ENCODE measurements at places on chromosomes 4 and X.

DNA sequence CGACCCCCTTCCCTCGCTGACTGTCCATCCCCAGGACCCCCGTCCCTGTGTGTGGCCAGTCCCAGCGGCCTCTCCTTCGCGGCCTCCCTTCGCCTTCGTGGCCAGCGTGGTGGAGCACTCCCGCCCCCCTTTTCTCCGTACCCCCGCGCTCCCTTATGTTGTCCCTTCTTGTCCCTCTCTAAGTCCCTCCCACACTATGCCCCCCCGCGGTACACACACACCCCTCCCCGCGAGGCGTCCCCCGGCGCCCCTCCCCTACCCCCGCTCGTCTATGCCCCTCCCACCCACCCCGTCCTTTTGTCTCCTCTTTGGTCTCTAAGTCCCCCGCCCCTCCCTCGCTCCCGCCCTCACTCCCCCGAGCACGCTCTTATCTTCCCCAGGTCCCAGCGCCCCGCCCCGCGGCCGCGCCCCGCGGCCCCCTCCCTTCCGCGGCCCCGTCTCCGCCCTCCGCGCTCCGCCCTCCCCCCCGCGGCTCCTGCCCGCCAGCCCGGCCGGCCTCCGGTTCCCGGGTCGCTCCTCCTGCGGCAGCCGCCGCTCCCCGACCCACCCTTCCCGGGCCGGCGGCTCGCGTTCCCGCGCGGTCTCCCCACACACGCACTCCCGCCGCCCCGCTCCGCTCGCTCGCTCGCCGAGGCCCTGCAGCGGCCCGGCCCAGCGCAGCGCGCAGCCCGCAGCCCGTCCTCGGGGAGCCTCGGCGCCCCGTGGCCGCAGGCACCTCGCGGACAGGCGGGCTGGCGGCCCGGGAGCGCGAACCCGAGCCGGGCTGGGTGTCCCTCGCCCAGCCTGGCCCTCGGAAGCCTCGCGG lies 26.3 kb downstream of the UTP14A start:
- peak; percentile 74 for DNase-seq

- no peak for DNase-seq
These were observed 47.6 kb downstream of the METTL14 start for GRCh38 chr4:118732591-118733330.

- no peak for DNase-seq
These were observed 35.3 kb upstream of the CHRNA9 start for GRCh38 chr4:40299811-40300292.

GRCh38 chrX:118228041-118228440 lies 111.4 kb upstream of the KLHL13 start:
- no peak for DNase-seq

DNA sequence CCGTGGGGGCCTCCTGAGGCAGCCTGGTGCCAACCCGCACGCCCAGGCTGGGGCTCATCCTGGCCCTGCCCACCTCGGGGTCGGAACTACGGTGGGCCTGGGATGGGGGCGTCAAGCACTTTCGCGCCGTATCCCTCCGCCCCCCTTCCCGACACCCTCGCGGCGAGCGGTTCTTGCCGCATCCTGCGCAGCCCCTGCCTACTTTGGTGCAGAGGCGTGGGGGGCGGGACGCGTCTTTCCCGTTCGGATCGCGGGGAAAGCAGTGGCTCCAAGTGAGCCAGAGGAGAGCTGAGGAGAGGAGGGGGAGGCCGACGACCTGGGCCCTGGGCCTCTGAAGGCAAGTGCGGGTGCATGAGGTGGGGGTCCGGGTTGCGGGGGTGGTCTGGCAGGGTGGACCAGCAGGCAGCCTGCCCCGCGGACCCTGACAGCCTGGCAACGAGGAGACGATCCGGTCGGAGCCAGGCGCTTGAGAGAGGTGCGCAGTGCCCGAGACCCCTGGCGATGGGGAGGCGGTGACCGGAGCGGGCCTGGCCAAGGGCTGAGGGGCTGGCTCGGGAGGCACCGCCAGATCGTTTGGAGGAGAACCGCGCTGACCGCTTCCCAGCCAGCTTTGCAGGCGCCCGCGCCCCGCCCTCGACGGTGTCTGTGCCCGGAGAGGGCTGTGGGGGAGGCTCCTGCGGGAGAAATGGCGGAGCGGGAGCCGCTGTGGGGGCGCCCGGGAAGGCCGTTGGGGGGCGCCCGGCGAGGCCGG lies at the start of gene GPRASP2:
Gene GPRASP2 (plus strand): TSS at position 233 of the 751 bp plus-strand sequence. CDS start 2,422 bp downstream, outside the sequence.
- peak; percentile 3 for DNase-seq

DNA sequence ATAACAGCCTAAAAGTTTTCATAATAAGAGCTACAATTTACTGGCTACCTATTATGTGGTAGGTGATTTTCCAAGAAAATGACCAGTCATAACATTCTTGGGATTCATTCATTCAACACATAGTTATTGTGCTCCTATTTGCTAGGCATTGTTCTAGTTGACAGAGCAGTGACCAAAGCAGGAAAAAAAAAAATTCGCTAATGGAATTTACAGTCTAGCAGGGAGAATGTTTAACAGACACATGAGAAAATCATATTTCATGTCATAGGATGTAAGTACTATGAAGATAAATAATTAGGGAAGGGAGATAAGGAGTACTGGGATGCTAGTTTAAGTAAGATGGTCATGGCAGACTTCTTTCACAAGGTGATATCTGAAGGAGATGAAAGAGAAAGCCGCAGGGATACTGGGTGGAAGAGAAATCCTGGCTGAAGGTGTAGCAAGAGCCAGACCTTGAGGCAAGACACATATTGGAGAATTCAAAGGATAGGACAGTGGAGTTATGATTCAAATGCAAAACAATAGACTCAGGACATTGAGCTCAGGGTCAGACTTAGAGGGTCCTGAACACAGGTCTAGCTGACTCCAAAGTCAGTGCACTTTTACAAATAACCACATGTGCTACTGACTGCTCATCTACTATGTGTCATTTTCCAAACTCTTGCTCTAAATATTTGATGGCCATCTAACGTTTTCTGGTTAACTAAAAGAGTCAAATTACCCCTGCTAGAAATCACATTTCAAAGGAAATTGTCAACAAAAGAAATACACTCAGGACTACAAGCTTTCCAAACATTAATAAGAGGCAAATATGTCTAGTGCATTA lies 20.4 kb downstream of the SPCS3 start:
- DNase-seq: no peak

DNA sequence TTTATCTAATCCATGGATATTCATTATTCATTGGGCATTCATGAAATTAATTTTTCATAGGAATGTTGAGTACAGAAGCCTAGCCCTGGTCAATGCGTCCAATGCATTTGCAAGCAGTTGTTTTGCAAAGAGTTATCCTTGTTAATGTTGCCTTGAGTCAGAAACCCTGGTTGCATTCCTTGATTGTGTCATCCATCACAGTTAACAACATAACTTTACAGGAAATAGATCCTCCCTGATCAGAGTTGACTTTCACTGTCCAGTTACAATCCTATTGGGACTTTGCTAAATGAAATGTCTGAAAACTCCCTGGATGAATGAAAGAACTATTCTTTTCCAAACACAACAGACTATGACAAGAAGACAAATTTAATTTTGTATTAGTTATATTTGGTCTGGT lies 924.3 kb upstream of the SLIT2 start:
- DNase-seq: no peak

GRCh38 chr4:52099860-52100461 lies 48.9 kb downstream of the SPATA18 start:
- no peak for DNase-seq

DNA sequence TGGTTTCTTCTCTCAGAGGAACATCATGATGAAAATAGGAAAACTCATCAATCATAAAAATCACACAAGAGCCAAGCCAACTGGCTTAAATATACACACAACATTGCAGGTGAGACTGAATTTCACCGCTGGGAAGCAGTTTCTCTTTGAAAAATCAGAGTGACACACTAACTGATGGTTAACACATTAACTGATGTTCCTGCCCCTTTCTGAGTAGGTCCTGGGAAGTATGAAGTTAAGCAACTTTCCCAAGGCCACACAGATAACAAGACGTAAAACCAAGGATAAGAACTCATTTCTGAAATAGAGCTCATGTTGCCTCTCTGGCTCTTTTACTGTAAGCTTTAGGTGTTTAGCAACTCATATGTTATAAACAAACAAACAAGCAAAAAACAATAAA lies 813.7 kb upstream of the HS3ST1 start:
- DNase-seq: no peak

DNA sequence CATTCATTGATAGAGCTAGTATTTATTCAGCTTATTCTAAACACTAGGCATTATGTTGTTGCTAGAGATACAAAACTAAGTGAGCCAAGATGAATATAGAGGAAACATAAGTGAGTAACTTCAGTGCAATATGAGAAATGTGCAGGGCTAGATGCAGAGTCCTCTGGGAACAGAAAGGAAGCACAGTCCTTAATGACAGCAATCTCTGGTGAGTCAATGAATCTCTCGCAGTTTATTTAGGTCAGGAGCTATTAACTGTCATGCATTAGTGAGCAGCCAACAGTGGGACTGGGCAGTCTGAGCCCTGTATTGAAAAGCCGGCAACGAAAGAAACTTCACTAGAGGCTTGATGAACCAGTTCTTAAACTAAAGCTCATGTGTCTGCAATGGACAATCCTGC lies 598.1 kb upstream of the MAGEB2 start:
- DNase-seq: no peak

DNA sequence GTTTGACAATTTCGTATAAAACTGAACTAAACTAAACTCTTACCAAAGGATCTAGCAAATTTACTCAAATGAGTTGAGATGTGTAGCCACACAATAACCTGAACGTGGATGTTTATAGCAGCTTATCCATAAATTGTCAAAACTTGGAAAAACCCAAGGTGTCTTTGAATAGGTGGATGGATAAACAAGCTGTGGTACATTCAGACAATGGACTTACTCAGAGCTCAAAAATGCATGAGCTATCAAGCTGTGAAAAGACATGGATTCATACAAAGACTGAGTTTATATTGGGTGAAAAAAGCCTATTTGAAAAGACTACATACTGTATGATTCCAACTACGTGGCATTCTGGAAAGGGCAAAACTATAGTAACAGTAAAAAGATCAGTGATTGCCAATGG lies 69.5 kb downstream of the LARP1B start:
- no peak for DNase-seq

GRCh38 chrX:80021621-80022020 lies 7.1 kb downstream of the TBX22 start:
- DNase-seq: no peak

DNA sequence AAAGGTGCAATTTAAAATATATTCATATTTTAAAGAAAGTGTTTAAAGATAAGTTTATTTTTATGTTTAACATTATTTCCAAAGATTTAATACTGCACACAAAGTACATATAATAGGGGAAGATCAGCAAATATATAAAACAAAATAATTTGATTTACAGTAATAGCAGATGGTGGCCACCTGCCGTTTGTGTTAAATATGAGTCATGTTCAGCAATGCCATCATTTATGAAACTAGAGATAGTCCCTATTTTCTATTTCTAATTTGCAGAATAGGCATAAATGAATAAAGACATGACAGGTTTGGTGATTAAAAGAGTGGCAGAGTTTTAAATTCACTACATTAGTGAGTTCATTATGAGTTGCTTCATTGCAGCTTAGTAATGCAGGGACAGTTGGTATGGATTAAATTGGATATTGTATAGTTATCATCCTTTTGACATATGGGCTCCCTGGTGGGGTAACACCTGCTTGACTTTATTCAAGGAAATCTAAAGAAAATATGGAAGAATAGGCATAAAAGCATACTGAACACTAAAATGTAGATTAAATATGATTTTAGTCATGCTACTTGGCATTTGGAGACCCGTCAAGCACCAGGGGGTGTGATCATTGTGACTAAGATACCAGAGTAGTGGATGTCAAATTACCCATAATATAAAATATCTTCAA lies 78.8 kb upstream of the BANK1 start:
- DNase-seq: no peak

- DNase-seq: no peak
These were observed 189.9 kb downstream of the IL15 start for GRCh38 chr4:141826260-141826659.

DNA sequence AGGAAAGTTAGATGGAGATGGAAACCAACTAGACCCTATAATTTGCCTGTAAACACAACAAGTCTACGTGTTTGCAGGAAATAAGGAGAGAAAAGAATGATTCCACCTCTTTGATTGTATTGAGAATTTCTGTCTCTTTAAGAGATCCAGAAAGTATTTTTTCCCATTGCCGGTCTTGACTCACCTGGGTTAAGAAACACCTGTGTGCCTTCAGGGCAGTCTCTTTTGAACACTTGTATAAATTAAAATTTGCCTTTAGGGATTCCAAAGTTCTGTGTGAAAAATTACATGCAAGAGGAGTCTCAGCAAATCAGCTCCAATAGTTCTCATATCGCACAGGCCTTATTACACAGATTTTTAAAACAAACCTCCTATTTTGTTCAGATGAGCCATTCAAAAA lies 46.0 kb upstream of the SMAD1 start:
- DNase-seq: no peak

DNA sequence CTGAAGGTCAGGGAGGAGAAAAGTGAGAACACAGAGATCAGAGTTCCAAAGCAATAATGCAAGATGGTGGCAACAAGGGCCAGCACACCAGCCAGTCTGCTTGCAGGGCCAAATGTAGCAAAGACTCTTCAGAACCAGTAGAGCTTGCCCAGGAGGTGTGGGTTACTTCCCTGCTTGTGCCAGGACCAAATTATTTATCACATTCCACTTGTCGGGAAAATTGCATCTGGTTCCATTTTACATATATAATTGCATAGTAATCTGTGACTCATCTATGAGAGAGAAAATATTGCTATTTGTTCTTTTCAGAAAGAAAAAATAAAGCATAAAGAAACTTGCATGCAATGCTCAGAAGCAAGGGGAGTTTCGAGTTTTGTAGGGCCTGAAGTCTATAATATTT lies 41.4 kb downstream of the MAML3 start:
- no peak for DNase-seq

GRCh38 chrX:7133050-7133440 lies 14.5 kb upstream of the STS start:
- peak; percentile 42 for DNase-seq

GRCh38 chrX:13285693-13286092 lies 34.2 kb downstream of the ATXN3L start:
- no peak for DNase-seq

GRCh38 chrX:18119856-18120255 lies 100.8 kb downstream of the BEND2 start:
- DNase-seq: no peak

GRCh38 chr4:2621419-2621818 lies 85.0 kb downstream of the FAM193A start:
- DNase-seq: no peak

DNA sequence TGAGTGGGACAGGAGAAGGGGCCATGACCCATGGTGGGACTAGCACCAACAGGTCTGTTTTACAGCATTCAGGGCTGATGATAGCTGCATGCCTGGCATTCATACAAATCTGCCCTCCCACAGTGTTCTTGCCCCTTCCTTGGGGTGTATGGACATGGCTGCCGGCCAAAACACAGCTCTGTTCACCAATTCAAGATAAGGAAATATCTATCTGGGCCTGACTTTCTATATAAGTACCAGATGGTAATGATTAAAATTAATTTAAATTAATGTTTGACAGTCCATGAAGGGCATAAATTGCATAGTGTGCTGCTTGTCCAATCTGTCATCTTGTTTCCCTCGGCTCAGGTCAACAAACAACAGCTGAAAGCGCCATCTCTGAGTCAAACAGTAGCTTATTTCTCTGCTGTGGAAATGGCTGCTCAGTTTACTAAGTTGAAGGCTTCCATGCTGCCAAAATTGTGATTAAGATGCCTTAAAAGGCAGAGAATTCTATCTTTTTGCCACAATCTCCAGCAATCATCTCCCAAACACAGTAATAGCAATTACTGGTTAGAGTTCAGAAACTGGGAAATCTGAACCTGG lies 67.0 kb upstream of the TSPAN7 start:
- DNase-seq: no peak
